ENCODE measurements at places on chromosomes 11 and 22.

GRCh38 chr11:95486979-95487378 lies 256.0 kb upstream of the SESN3 start:
- no peak for DNase-seq

- DNase-seq = peak; percentile 30
Measured at GRCh38 chr22:26529345-26529744, 17.1 kb upstream of the TFIP11 start.

DNA sequence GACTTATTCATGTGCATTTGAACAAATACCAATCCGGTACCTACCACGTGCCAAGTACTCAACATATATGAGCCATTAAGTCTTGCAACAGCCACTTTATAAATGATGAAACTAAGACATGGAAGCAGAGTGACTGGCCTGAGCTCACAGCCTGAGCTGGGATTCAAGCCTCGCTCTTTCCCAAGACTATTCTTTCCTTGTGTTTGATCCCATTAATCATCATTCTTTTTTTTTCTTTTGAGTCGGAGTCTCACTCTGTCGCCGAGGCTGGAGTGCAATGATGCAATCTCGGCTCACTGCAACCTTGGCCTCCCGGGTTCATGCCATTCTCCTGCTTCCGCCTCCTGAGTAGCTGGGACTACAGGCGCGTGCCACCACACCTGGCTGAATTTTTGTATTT lies 119.3 kb downstream of the ABTB2 start:
- peak; percentile 25 for DNase-seq

- DNase-seq = no peak
Measured at GRCh38 chr11:134044514-134045284, 24.2 kb upstream of the JAM3 start.

GRCh38 chr22:47168900-47169800 lies 406.7 kb downstream of the TBC1D22A start:
- DNase-seq = peak; percentile 19

GRCh38 chr11:74297484-74297883 lies 14.0 kb downstream of the P4HA3 start:
- no peak for DNase-seq

DNA sequence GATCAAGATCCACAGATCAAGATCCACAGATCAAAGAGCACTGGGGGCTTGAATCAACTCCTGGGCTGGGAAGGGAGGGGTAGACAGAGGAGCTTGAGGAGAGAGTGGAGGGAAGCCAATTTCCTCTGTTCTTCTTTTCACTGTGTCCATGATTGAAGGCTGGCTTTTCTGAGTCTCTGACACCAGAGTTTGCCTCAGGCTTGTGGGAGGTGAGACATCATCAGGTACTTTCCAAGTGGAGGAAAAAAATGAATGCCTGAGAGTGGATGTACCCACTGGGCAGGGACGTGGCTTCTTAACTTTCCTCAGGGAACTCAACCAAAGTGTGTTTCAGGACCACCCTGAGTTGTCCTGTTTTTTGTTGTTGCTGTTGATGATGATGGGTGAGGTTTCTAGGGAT lies 11.0 kb upstream of the HEPHL1 start:
- no peak for DNase-seq

- DNase-seq = no peak
Measured at GRCh38 chr22:24190596-24191208, 9.4 kb downstream of the SUSD2 start.

GRCh38 chr11:72330131-72330727 lies 86.3 kb upstream of the PHOX2A start:
- DNase-seq = no peak

DNA sequence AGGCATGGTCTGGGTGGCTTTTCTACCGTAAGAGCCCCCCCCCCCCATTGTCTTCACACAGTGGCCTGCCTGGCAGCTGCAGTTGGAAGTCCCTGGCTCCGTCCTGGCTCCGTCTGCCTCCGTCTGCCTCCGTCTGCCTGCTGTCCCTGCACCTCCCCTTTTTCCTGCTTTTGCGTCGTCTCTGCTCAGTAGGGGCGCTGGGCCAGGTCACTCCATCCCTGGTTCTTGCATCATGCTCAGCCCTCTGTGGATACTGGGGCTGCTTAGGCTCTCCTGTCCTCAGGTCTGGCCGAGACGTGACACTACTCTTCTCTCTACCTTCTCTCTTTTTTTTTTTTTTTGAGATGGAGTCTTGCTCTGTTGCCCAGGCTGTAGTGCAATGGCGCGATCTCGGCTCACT lies 27.8 kb downstream of the AP2A2 start:
- no peak for DNase-seq

- DNase-seq = peak; percentile 44
Measured at GRCh38 chr11:130849215-130849568, 67.1 kb downstream of the SNX19 start.

GRCh38 chr11:61494381-61494961 lies 14.1 kb upstream of the LRRC10B start:
- no peak for DNase-seq

GRCh38 chr11:88596786-88597185 lies 259.2 kb upstream of the CTSC start:
- peak; percentile 1 for DNase-seq

GRCh38 chr11:696955-697491 lies 1.4 kb downstream of the TMEM80 start:
- DNase-seq = peak; percentile 94

GRCh38 chr22:38257650-38258250 lies 15.1 kb downstream of the TMEM184B start:
- no peak for DNase-seq

DNA sequence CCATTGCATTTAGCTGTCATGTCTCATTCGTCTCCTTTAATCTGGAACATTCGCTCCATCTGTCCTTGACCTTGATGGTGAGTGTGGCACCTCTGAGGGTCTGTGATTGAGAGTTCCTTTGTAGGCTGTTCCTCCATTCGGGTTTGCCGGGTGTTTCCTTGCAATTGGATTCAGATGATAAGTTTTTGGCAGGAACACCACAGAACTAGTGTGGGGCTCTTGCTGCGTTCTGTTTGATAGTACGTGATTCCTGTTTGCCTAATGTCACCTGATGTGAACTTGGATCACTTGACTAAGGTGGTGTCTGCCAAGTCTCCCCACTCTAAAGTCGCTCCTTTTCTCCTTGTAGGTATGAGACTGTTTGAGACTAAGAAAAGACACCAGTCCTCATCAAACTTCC lies 109.7 kb upstream of the TMEM45B start:
- no peak for DNase-seq

- DNase-seq = no peak
Measured at GRCh38 chr11:116558504-116559211, 214.1 kb downstream of the BUD13 start.

- no peak for DNase-seq
Measured at GRCh38 chr11:116072133-116072532, 567.9 kb upstream of the CADM1 start.

- peak; percentile 65 for DNase-seq
Measured at GRCh38 chr22:28329186-28330073, 350.2 kb downstream of the TTC28 start.

DNA sequence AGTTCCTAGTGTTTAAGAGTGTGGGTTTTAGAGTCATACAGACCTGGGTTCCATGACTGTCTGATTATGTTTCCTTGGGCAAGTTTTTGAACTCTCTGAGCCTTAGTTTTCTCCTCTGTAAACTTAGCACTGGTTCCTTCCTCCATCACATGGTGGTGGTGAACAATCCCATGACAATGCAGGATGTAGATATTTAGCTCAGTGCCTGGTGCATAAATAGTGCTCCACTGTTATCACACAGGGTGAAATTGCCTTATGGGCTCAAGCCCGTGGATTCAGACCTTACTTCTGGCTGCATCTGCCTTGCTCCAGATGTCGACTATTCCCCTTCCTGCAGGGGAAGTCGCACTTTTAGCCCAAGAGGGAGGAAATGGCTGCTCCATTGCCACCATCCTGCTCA lies 62.7 kb downstream of the LDLRAD3 start:
- DNase-seq = no peak

- DNase-seq = no peak
Measured at GRCh38 chr11:78465169-78465942, 47.7 kb upstream of the GAB2 start.

GRCh38 chr11:70844387-70844786 lies 408.0 kb downstream of the SHANK2 start:
- DNase-seq = no peak

DNA sequence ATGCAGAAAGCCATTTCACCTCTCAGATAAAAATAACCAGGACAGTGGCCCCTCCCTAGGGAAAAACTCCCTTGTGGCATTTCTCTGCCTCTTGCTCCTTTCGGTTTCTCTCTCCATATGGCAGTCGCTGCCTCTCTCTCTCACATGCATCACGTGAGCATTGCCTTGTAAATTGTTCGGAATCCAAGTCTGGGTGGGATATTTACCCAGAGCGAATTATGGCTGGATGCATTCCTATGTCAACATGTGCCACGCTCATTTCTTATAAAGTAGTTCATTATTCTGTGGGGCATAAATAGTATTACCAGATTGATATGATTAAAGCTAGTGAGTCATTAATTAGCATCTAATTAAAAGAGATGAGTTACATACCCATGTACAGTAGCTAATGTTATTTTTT lies 392.9 kb downstream of the INSC start:
- DNase-seq = no peak

DNA sequence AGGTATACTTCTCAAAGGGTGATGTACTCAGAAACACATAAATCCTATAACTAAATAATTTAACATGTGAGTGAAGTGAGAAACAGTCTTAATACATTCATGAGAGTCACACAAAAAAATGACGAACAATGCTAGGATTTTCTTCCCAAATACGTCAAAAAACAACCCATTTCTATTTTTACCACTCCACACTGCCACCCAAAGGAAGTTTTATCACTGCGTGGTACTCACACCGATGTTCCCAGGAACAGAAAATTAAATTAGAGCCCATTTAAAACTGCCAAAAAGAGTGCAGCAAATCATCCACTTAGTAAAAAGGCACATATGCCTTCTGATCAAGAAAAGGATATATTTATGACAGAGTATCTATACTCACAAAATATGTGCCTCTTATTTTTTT lies 710.9 kb upstream of the FAT3 start:
- DNase-seq = no peak

GRCh38 chr11:126231725-126232459 lies 20.3 kb downstream of the FAM118B start:
- peak; percentile 75 for DNase-seq

DNA sequence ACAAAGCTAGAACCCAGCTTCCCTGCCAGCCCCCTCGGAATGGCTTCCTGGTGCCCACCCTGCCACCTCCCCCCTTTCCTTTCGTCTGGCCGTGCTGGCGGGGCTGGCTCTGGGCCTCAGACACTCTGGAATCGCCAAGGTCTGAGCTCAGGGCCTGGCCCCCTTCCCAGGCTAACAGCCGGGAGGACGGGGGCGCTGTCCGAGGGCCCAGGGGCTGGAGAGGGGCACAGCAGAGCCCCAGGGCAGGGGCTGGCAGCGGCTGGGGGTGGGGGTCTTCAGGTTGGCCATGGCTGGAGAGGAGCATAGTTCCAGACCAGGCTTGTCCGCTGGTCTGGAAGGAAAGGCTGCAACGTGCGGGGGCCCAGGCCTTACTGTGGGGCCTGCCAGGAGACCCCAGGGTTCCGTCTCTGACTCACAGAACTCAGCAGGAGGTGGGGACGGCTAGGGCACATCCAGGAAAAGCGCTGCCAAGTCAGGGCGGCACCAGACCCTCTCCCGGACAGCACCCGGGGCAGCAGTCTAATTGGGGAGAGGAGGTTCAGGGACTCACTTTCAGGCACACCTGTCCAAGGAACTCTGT lies 861 bp upstream of the LTBP3 start:
- no peak for DNase-seq

DNA sequence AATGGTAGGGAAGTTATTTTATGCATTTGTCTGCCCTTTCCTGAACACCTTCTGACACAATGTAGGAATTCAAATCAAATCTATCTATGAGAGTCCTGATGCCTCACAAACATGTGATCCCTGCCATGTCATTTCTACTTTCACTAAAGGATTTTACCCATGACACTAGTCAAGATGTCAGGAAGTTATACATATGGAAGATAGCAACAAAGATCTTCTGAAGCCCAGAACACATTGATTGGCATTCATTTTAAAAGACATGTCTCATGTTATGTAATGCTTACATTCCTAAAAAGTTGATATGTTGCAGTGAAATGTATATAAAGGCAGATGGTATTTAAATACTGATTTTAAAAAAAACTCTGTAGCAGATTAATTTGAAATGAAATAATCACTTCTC lies 61.5 kb downstream of the FAM76B start:
- no peak for DNase-seq

DNA sequence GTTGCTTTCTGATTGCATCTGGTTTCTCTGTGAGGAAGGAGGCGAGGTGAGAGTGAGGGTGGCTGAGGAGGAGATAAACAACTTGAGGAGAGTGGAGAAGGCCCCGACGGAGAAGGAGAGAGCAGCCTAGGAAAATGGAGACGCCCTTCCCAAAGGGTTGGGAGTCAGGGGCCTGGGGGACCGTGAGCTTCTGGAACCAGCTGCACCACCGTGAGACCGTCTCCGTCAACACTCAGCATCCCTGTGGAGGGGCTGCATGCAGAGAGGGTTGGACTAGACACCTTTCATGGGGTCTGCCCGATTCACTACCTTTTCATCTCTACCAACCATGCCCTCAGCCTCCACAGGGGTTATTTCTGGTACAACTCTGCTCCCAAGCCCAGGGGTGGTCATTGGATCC lies 13.3 kb upstream of the KMT5B start:
- DNase-seq = no peak

DNA sequence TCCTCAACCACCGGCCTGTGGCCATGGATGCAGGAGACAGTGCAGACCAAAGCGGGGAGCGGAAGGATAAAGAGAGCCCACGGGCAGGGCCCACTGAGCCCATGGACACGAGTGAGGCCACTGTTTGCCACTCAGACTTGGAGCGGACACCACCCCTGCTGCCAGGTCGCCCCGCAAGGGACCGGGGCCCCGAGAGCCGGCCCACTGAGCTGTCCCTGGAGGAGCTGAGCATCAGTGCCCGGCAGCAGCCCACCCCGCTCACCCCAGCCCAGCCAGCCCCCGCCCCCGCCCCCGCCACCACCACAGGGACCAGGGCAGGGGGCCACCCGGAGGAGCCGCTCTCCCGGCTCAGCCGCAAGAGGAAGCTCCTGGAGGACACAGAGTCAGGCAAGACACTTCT lies 14.5 kb upstream of the SUSD2 start:
- DNase-seq = no peak

Data from iris pigment epithelial cell (primary cell).